A549 treated with CpdA at 1 μM for 4 hours (cell line): ENCODE measurements at places on chromosomes 12 and 14. TPM values are rescaled to one million over a fixed set of nuclear protein-coding genes. Genes with fewer than 3 reads are reported as not detected.

PLEKHG7 gene
- 0.02 TPM in 1 of 5 replicates, not detected in the others for total RNA-seq

CORO1C gene
- total RNA-seq, result 172 to 211 TPM (median 193 TPM) in 5 replicates

GPRC5A gene
- 324 to 465 TPM (median 429 TPM) in 5 replicates for total RNA-seq

FGD4 gene
- 0.98 to 2.5 TPM (median 1.8 TPM) in 5 replicates for total RNA-seq

CIROP gene
- total RNA-seq, result not detected in 5 replicates

RFX4 gene
- not detected in 5 replicates for total RNA-seq

FAM90A1 gene
- total RNA-seq, result 0.06 to 0.14 TPM (median 0.09 TPM) in 4 of 5 replicates, not detected in the other

MIPOL1 gene
- total RNA-seq, result 1.4 to 3.4 TPM (median 3.0 TPM) in 5 replicates

CYP27B1 gene
- total RNA-seq, result 1.4 to 3.7 TPM (median 2.3 TPM) in 5 replicates

ALDH2 gene
- 72.5 to 94.0 TPM (median 90.8 TPM) in 5 replicates for total RNA-seq

SLCO1C1 gene
- total RNA-seq, result 0.09 to 0.10 TPM in 2 of 5 replicates, not detected in the others

GRIP1 gene
- total RNA-seq, result 0.71 to 6.3 TPM (median 4.1 TPM) in 5 replicates

DPPA3 gene
- not detected in 5 replicates for total RNA-seq

FOXM1 gene
- 95.5 to 99.3 TPM (median 96.8 TPM) in 5 replicates for total RNA-seq

KCNJ8 gene
- total RNA-seq, result 0.22 to 0.70 TPM (median 0.41 TPM) in 5 replicates

EAPP gene
- total RNA-seq, result 37.4 to 52.3 TPM (median 39.0 TPM) in 5 replicates

PPP2R3C gene
- 22.5 to 29.9 TPM (median 22.6 TPM) in 5 replicates for total RNA-seq

CCDC197 gene
- total RNA-seq, result not detected in 5 replicates

OR10G2 gene
- not detected in 5 replicates for total RNA-seq

TCL1B gene
- total RNA-seq, result not detected in 5 replicates

SLC6A12 gene
- 0.65 to 1.5 TPM (median 0.76 TPM) in 5 replicates for total RNA-seq

KANSL2 gene
- total RNA-seq, result 31.5 to 41.2 TPM (median 36.0 TPM) in 5 replicates

ATG14 gene
- total RNA-seq, result 4.7 to 6.2 TPM (median 5.3 TPM) in 5 replicates

CLEC1B gene
- not detected in 5 replicates for total RNA-seq

KRT73 gene
- total RNA-seq, result not detected in 5 replicates

M6PR gene
- 151 to 174 TPM (median 161 TPM) in 5 replicates for total RNA-seq

RNASE2 gene
- not detected in 5 replicates for total RNA-seq

ERC1 gene
- total RNA-seq, result 12.3 to 17.1 TPM (median 14.7 TPM) in 5 replicates

ADGRD1 gene
- 0.19 to 0.57 TPM (median 0.32 TPM) in 5 replicates for total RNA-seq

ZNF891 gene
- 0.38 to 0.47 TPM (median 0.43 TPM) in 5 replicates for total RNA-seq

SVOP gene
- not detected in 5 replicates for total RNA-seq

SERPINA5 gene
- total RNA-seq, result 0.06 to 0.29 TPM (median 0.14 TPM) in 4 of 5 replicates, not detected in the other

PA2G4 gene
- total RNA-seq, result 303 to 383 TPM (median 320 TPM) in 5 replicates

PHLDA1 gene
- 43.8 to 64.2 TPM (median 56.1 TPM) in 5 replicates for total RNA-seq

RERG gene
- total RNA-seq, result 0.14 to 0.47 TPM (median 0.21 TPM) in 5 replicates

BCL2L14 gene
- not detected in 5 replicates for total RNA-seq

CAPZA3 gene
- not detected in 5 replicates for total RNA-seq

GLS2 gene
- total RNA-seq, result 0.12 to 0.25 TPM (median 0.17 TPM) in 5 replicates

BCL11B gene
- 0.17 to 0.26 TPM (median 0.19 TPM) in 5 replicates for total RNA-seq

COCH gene
- total RNA-seq, result 20.4 to 30.4 TPM (median 24.9 TPM) in 5 replicates

ZFHX2 gene
- total RNA-seq, result 0.77 to 2.4 TPM (median 1.7 TPM) in 5 replicates

EIF5 gene
- total RNA-seq, result 205 to 280 TPM (median 272 TPM) in 5 replicates

DYRK4 gene
- 41.3 to 51.3 TPM (median 46.9 TPM) in 5 replicates for total RNA-seq

AQP5 gene
- not detected in 5 replicates for total RNA-seq

EML1 gene
- total RNA-seq, result 39.4 to 45.4 TPM (median 45.2 TPM) in 5 replicates

PPP1R36 gene
- total RNA-seq, result 0.25 to 0.59 TPM (median 0.36 TPM) in 5 replicates

AHNAK2 gene
- 178 to 245 TPM (median 196 TPM) in 5 replicates for total RNA-seq

NELL2 gene
- 0.16 to 0.30 TPM in 2 of 5 replicates, not detected in the others for total RNA-seq

SERPINA6 gene
- total RNA-seq, result 0.59 to 1.1 TPM (median 0.94 TPM) in 5 replicates
